Naive thymus-derived CD4-positive, alpha-beta T cell (primary cell): ENCODE measurements at places on chromosomes 12 and 14.
A peak's percentile ranks its signal among the peaks of the same experiment; 100 is the strongest.

- no peak for DNase-seq
Measured at GRCh38 chr14:92846162-92846897, 52.2 kb downstream of the GOLGA5 start.

DNA sequence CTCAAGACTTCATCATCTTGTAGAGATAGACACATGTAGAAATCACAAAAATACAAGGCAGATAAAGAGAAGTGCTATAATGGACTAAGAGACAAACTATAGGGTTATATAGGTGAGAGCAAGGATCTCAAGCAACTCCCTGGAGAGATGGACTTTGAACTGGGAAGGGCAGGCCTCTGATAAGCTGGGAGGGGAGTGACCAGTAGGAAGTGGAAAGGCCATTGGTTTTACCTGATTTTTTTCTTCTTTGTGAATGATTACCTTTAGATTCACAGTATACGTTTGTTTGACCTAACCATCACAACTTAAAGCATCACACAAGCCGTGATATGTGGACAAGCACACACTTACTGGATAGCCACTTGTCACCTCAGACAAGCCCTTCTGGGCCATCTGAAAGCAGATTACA is 5.2 kb upstream of the TEP1 start:
- no peak for DNase-seq

DNA sequence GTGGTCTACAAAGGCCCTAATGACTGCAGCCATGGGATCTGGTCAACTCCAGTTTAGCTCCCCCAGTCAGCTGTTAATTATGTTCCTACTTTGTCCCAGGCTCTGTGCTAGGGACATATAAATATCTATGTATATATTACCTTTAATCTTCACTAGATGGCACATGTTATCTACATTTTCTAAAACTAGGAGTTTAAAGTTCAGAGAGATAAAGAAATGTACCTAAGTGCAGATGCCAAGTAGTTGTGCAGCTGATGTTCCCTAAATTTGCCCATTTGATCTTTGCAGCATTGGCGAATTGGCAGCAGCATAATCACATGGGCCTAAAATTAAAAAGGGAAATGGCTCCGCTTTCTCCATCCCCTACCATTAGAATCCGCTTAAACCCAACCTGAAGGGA is 541.1 kb downstream of the MED13L start:
- DNase-seq: no peak

DNA sequence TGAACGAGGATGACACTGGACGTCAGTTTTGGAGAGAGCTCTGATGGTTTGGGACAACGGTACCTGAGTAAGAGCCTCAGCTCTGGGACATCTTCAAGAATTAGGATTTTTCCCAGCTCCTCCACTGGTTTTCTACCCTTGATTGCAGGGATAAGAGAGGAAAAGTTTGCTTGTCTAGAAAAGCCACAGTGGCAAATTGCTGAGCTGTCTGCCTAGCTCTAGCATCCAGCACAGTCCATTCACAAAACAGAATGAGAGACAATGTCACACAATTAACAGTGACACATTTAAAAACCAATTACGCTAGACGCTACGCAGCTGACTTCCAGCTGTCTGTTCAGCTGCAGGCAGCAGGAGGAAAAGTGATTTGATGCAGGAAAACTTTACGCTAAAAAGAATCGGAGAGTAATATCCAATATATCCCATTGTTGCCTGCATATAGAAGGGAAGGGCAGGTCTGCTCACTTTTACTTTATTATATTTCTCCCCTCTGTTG is 168.1 kb upstream of the PRICKLE1 start:
- no peak for DNase-seq

DNA sequence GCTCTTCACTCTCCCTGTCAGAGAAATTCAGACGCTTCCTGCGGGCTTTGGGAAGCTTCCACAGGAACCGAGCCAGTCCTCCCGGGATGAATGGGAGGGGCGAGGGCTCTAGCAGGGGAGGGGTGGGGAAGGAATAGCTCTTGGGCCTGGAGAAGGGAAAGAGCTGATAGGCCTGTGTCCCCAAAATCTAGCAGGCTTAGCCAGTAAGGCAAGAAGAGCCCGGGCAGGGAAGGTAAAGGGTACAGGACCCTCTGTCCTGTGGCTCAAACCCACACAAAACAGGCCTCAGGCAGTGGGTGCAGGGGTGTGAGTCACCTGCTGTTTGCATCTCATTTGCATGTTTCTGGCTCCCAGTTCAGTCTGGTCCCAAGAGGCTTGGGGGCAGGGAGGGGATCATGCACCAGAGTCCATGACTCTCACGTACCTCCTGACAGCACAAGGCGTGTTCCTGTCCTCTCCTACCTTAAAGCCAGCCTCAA is 8.7 kb upstream of the SMUG1 start:
- no peak for DNase-seq

DNA sequence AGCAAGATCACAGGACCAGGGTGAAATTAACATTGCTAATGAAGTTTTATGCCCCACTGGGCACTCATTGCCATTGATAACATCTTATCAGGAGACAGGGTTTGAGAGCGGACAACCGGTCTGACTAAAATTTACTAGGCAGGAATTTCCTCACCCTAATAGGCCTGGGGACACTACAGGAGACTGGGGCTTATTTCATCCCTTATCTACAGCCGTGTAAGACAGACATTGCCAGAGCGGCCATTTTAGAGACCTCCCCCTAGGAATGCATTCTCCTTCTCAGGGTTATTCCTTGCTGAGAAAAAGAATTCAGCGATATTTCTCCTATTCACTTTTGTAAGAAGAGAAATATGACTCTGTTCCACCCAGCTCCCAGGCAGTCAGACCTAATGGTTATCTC is 8.3 kb downstream of the OR4K17 start:
- no peak for DNase-seq

DNA sequence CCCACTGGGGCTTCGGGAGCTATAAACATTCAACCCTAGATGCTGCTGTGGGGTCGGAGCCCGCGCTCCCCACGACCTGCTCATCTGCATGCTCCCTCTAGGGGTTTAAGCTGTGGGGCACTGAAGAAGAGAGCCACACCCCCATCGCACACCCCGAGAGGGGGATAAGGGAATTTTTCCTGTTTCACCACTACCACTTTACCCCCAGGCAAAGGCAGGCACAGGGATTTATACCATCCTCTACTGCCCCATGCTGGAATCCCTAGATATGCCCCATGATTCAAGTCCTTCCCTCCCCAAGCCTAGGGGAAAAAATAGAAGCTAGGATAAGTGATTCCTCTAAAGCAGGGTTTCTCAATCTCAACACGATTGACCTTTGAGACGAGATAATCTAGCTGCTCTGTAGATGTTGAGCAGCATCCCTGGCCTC is 59.9 kb upstream of the CCDC60 start:
- DNase-seq: no peak

DNA sequence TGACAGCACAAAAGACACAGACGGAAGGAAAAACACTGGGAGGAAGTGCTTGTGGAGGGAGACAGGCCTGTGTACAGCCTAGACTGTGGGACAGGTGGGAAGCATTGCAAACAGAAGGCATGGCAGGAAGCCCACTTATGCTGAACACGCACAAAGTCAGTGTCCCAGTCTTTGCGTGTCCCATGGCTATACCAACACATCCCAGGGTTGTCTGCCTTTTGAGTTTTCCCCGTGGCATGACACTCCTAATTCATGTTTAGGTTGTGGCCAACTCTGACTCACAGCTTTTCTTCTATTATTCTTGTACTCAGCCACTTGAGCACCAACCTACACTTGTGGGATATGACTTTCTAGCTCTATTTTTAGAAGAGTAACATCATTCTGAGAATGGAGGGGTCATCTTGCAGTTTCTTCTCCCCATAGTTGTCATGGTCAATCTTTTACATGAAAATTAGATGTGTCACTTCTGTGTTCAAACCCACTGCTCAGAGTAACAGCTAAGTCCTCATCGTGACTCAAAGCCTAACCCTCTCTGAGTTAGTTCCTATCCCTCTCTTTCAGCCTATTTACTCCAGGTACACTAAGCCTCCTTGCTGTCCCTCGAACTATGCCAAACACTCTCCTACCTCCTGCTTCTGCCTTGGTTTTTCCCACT is 27.5 kb upstream of the JPH4 start:
- DNase-seq: no peak

GRCh38 chr12:66832997-66833396 is 154.1 kb upstream of the GRIP1 start:
- no peak for DNase-seq

DNA sequence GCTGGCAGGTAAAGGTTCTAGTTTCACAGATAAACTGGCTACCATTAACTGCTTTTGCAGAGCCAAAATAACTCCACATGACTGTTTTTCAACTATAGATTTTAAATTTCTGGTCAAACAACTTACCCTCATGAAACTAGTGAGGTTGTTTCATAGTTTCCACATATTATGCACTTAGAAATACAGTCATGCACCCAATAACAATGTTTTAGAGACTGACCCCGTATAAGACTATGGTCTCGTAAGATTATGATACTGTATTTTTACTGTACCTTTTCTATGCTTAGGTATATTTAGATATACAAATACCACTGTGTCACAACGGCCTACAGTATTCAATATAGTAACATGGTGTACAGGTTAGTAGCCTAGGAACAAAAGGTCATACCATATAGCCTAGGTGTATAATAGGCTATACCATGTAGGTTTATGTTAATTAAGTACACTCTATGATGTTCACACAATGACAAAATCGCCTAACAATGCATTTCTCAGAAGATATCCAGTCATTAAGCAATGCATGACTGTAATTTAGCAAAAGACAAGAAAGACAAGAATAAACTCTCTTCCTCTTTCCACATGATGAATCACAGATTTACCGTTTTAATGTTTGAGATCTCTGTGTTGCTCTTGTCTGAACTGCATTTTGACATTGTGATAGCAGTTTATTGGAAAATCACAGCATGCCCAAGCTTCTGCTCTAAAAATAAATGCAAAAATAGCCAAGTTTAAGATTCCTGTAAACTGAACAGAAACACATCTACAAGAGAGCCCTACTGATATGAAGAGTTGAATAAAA is 17.1 kb downstream of the DICER1 start:
- no peak for DNase-seq

DNA sequence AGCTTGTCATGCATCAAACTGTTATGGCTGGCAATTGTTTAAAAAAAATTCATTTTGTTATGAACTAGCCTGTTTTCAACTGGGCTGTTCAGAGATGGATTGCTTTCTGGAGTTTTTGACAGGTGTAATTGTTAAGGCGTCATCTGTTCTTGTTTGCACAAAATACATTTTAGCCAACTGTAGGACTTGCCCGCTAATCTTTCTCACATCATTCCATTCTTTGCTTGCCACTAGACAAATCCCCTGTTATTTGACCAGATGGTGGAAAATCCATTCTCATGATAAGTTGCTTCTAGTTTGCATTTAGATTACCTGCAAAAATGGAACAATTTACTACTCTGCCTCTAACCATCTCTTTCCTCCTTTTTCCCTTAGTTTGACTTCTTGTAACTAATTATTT is 114.3 kb downstream of the NPAS3 start:
- no peak for DNase-seq

DNA sequence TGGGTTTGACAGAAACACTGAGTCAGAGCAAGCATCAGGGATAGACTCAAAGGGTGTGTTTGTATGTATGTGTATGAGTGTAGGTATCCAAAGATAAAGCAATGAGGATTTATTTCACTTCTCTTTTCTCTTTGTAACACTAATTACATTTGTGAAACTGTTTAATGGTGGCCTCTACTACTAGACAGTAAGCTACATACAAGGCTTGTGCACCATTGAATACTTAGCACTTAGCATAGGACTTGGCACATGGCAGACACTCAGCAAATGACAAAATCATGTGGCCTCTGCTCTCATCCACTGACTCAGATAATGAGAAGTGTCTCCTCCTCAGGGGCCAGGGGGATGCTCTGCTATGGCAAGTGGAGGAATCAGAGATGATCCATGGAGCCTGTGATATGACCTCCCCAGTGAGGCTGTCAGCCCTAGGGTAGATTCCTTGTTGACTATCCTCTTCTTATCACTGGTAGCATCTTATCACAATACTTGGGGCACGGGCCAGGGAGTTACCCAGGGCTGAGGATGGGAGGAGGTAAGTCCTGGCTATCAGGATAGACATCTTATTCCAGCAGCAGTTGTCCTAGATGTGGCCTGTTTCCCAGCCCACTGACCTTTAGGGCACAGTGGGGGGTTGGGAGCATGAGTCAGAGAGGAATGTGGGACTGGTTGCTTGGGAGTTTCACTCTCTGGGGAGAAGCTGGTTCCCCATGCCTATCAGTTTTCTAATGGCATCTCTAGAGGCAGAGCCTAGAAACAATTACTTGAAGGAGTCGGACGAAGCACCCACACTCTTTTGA is 71.2 kb upstream of the HOXC13 start:
- DNase-seq: no peak

GRCh38 chr12:128652136-128652751 is 171.5 kb downstream of the SLC15A4 start:
- no peak for DNase-seq

DNA sequence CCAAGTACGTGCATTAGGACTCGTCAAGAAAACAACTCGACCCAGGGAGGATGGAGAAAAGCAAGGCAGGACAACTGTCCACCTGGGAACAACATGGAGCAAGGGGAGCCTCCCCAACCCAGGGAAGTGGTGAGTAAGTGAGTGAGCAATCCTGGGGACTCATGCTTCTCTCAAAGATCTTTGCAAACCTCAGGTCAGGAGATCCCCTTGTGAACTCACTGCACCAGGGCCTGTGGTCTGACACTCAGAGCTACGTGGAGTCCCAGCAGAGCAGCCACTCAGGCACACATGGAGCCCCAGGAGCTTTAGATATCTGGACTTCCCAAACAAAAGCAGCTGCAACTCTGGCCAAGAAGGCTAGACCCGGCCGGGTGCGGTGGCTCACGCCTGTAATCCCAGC is 12.2 kb upstream of the OR5AU1 start:
- no peak for DNase-seq

DNA sequence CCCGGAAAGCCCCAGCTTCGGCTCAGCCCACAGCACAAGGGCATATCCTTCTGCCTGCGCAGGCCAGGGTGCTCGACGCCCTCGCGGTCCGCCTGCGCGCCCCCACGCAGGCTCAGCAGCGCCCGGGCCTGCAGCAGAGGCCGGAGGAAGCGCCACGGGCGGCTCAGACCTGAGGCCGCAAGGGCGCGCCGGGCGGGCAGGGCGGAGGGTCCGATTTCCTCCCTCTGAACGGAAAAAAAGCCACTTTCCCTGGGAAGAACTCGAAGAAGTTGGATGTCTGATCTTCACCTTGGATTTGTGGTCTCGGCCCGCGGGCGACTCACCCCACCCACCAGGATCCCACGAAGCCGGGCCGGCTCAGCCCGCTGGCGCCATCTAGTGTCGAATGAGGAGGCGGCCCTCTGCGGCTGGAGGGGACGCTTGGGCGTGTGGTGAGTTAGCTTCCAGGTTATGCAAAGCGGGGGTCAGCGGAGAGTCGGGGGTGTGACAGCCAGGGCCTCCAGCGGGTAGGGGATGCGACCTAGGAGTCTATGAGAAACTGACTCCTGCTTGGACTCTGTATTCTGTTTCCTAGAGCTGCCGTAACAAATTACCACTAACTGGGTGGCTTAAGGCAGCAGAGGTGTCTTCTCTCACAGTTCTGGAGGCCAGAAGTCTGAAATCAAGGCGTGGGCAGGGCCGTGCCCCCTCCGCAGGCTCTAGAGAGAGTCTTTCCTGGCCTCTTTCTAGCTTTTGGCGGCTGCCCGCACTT is 40.0 kb upstream of the SRSF5 start:
- DNase-seq: peak; percentile 81
